ENCODE measurements at places on chromosomes 16 and 17. TPM values are rescaled to one million over a fixed set of nuclear protein-coding genes. Genes with fewer than 3 reads are reported as not detected.

USP36 gene
- 59.0 TPM for total RNA-seq

CTF1 gene
- 1.6 TPM for total RNA-seq

AATK gene
- total RNA-seq: 6.0 TPM

KRT12 gene
- total RNA-seq: not detected

- H3K36me3 ChIP-seq: no peaks in the 10 kb centered on the region
- H3K4me1 ChIP-seq: peaks cover 29% of the 10 kb centered on the region
- no peaks in the 10 kb centered on the region for H3K27me3 ChIP-seq
- H3K4me3 ChIP-seq: no peak overlapping the region
- DNase-seq: no peak
These were observed 78.1 kb upstream of the GNAO1 start for GRCh38 chr16:56113223-56113622.

MT1G gene
- not detected for total RNA-seq

GRCh38 chr16:27776556-27777225 is 226.7 kb downstream of the KATNIP start:
- DNase-seq: no peak
- no peak overlapping the region for H3K27ac ChIP-seq
- H3K36me3 ChIP-seq: no peaks in the 10 kb centered on the region
- H3K4me1 ChIP-seq: peaks cover 16% of the 10 kb centered on the region

OTOP2 gene
- not detected for total RNA-seq

GRCh38 chr16:28326881-28327610 is 34.7 kb downstream of the SBK1 start:
- no peaks in the 10 kb centered on the region for H3K27me3 ChIP-seq
- H3K27ac ChIP-seq: no peak overlapping the region
- peak; percentile 73 for DNase-seq
- H3K4me3 ChIP-seq: peak overlapping the region; percentile 29
- H3K36me3 ChIP-seq: no peaks in the 10 kb centered on the region

- H3K27me3 ChIP-seq: peaks cover 39% of the 10 kb centered on the region
- no peak overlapping the region for H3K4me3 ChIP-seq
- peaks cover 4% of the 10 kb centered on the region for H3K4me1 ChIP-seq
- H3K27ac ChIP-seq: no peak overlapping the region
- H3K36me3 ChIP-seq: no peaks in the 10 kb centered on the region
- DNase-seq: no peak
These were observed 3.4 kb downstream of the ACE start for GRCh38 chr17:63480192-63480784.

- H3K36me3 ChIP-seq: no peaks in the 10 kb centered on the region
- H3K4me3 ChIP-seq: no peak overlapping the region
- peaks cover 74% of the 10 kb centered on the region for H3K27me3 ChIP-seq
- no peak for DNase-seq
- H3K4me1 ChIP-seq: peaks cover 19% of the 10 kb centered on the region
These were observed 3.1 kb downstream of the FOXL1 start for GRCh38 chr16:86581458-86581857.

DNA sequence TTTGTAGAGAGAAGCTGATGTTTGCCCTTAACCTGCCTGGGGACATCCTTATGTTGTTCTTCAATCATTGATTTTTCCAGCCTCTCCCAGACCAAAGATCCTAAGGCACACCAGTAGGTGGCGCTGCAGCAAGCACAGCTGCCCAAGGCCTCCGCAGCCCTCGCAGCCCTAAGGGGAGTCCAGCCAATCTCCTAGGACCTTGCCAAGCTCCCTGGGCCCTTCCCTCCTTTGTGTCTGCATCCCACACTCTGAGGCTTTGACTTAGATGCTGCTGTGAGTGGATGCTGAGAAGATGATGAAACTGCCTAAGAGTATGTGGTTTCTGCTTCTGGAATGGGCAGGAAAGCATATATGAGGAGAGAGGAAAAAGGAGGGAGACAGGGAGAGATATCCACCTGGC is 47.1 kb downstream of the SPACA3 start:
- DNase-seq: peak; percentile 64
- H3K27me3 ChIP-seq: peaks cover 60% of the 10 kb centered on the region
- no peaks in the 10 kb centered on the region for H3K4me1 ChIP-seq
- H3K36me3 ChIP-seq: no peaks in the 10 kb centered on the region
- no peak overlapping the region for H3K4me3 ChIP-seq

- H3K4me3 ChIP-seq: no peak overlapping the region
- H3K4me1 ChIP-seq: no peaks in the 10 kb centered on the region
- H3K27ac ChIP-seq: no peak overlapping the region
- DNase-seq: no peak
These were observed 25.8 kb downstream of the SMPD3 start for GRCh38 chr16:68422396-68422960.

DNA sequence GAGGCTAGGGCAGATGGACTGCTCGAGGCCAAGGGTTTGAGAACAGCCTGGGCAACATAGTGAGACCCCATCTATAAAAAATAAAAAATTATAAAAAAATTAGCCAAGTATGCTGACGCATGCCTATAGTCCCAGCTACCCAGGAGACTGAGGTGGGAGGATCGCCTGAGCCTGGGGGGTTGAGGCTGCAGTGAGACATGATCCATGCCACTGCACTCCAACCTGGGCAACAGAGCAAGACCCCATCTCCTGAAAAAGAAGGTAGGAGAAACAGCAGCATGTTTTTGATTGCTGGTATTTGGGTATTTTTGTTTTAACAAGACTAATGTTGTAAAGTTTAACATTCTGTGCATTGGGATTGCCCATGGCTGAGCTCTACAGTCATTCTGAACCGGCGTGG is 8.9 kb upstream of the DDX19A start:
- H3K4me1 ChIP-seq: peaks cover under 1% of the 10 kb centered on the region
- no peaks in the 10 kb centered on the region for H3K27me3 ChIP-seq
- H3K36me3 ChIP-seq: peaks cover 8% of the 10 kb centered on the region

DNA sequence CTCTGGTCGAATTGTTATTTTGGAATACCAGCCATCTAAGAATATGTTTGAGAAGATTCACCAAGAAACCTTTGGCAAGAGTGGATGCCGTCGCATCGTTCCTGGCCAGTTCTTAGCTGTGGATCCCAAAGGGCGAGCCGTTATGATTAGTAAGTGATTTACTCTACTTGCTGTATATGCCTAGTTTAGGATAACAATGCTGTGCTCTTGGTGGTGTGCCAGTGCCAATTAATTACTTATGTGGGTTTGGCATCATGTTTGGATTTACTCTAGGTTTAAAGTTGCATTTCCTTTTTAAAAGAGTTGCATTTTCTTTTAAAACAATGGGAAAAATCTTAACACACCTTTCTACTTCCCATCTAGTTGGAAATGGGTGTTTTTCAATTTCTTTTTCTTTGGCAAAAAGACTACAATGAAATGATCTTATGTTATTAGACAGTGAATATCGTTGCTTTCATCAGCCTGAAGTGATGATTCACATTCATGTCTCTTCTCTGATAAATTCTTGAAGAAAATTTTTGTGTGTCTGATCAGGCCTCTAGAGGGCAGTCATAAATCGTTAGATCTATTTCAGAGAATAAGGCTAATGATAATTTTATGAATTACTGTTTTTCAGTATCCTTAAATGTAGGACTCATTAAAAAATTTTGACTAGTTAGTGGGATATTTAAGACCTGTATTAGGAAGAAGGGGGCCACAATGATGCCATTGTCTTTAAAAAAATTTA is 5.6 kb downstream of the SF3B3 start:
- no peak overlapping the region for H3K27ac ChIP-seq
- peaks cover 33% of the 10 kb centered on the region for H3K4me1 ChIP-seq
- no peaks in the 10 kb centered on the region for H3K27me3 ChIP-seq
- peaks cover 30% of the 10 kb centered on the region for H3K36me3 ChIP-seq
- H3K4me3 ChIP-seq: peak overlapping the region; percentile 47
- DNase-seq: no peak

GRCh38 chr16:69936252-69936651 is 14.9 kb upstream of the CLEC18A start:
- H3K27me3 ChIP-seq: no peaks in the 10 kb centered on the region
- DNase-seq: no peak
- H3K4me1 ChIP-seq: peaks cover 8% of the 10 kb centered on the region
- no peak overlapping the region for H3K4me3 ChIP-seq
- H3K36me3 ChIP-seq: peaks cover 2% of the 10 kb centered on the region

DNA sequence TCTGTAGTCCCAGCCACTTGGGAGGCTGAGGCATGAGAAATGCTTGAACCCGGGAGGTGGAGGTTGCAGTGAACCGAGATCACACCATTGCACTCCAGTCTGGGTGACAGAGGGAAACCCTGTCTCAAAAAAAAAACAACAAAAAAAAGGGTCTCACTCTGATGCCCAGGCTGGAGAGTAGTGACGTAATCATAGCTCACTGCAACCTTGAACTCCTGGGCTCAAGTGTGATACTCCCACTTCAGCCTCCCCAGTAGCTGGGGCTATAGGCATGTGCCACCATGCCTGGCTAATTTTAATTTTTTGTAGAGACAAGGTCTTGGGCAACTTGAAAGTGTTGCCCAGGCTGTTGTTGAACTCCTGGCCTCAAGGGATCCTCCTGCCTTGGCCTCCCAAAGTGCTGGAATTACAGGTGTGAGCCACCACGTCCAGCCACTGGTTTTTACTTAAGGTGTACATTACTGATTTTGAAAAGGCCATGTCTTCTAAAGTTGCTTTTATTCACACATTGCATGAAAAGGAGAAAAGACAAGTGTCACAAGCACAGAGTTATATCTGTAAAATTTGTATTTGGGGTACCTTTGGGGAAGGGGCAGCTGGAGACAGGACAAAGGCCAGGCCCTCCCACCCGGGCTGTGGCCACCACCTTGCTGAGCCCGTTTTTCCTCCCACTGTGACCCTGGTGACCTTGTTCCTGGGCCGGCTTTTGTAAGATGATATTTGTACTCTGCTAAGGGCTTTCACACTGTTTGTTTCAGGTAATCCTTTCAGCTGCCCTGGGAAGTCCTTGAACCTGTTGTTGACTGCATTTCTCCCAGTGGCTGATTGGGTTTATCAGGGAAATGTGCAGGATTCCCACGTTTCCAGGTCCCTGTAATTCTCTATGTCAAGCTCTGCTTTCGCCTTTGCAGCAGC is 11.5 kb downstream of the GPT2 start:
- DNase-seq: no peak
- no peak overlapping the region for H3K4me3 ChIP-seq
- peaks cover 3% of the 10 kb centered on the region for H3K36me3 ChIP-seq
- peaks cover 15% of the 10 kb centered on the region for H3K4me1 ChIP-seq
- H3K27me3 ChIP-seq: no peaks in the 10 kb centered on the region
- peak overlapping the region; percentile 39 for H3K27ac ChIP-seq

- DNase-seq: no peak
- no peaks in the 10 kb centered on the region for H3K36me3 ChIP-seq
- peaks cover 50% of the 10 kb centered on the region for H3K27me3 ChIP-seq
- H3K27ac ChIP-seq: no peak overlapping the region
- H3K4me3 ChIP-seq: no peak overlapping the region
These were observed 74.1 kb downstream of the ASIC2 start for GRCh38 chr17:33218698-33219601.

- peak overlapping the region; percentile 43 for H3K27ac ChIP-seq
- no peak for DNase-seq
- H3K27me3 ChIP-seq: no peaks in the 10 kb centered on the region
- H3K36me3 ChIP-seq: no peaks in the 10 kb centered on the region
These were observed 117.9 kb upstream of the TNRC6C start for GRCh38 chr17:77840513-77841165.

EFNB3 gene
- 25.3 TPM for total RNA-seq

- peak; percentile 54 for DNase-seq
- H3K36me3 ChIP-seq: no peaks in the 10 kb centered on the region
- H3K27ac ChIP-seq: no peak overlapping the region
These were observed 21.2 kb upstream of the MON1B start for GRCh38 chr16:77169650-77170236.

HOXB7 gene
- 11.4 TPM for total RNA-seq

- no peaks in the 10 kb centered on the region for H3K27me3 ChIP-seq
- H3K27ac ChIP-seq: no peak overlapping the region
- H3K4me1 ChIP-seq: peaks cover 75% of the 10 kb centered on the region
- H3K4me3 ChIP-seq: no peak overlapping the region
- no peak for DNase-seq
- H3K36me3 ChIP-seq: no peaks in the 10 kb centered on the region
These were observed 13.9 kb downstream of the USP7 start for GRCh38 chr16:8949536-8950418.

IL34 gene
- total RNA-seq: 0.16 TPM

TBC1D3K gene
- total RNA-seq: not detected

EPX gene
- not detected for total RNA-seq

DNA sequence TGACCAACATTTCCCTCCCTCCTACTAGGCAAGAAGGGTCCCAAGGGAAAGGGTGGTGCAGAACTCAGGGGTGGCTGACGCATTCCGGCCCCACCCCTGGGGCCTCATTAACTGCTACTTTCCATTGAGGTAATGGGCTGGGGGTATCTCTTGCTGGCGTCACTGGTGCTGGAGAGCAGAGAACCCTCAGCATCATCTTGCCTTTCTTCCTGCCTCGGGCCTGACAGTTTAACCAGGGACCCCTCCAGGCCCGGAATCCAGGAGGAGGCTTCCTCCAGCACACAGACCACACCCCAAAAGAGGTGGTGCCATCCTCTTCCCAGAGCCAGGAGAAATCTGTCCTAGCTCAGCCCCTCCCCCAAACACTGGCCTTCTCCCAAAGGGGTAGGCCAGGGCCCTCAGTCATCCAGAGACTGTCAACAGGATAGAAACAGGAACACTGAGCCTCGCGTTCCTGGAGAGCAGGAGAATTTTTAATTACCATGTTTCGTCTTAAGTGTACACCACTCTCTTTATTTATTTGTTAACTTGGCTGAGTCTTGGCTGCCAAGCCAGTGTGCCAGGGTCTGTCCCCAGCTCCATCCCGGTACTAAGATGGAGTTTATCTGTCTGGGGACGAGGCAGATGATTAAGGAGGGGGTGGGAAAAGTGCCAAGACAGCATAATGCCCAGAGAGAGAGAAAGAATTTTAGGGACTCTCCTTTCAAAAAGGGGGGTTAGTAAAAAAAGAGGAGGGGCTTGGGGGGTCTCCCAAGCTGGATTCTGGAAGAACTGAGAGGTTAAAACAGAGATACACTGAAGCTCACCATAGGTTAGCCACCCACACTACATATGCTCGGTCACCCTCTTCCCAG is 5.1 kb downstream of the ETV4 start:
- no peak for DNase-seq

- peaks cover 43% of the 10 kb centered on the region for H3K27me3 ChIP-seq
- H3K27ac ChIP-seq: peak within 1 kb of the TSS; percentile 99
- peak; percentile 80 for DNase-seq
- peaks cover 57% of the 10 kb centered on the region for H3K4me1 ChIP-seq
These were observed at the start of the genes ACADVL and DLG4 for GRCh38 chr17:7219812-7220592. Gene ACADVL, plus strand, starts transcription at chr17:7219938. Its CDS starts 47 bp downstream, at chr17:7219985. Gene DLG4, minus strand, starts transcription at chr17:7219836.

- no peaks in the 10 kb centered on the region for H3K27me3 ChIP-seq
- H3K4me3 ChIP-seq: no peak overlapping the region
- no peaks in the 10 kb centered on the region for H3K36me3 ChIP-seq
- H3K4me1 ChIP-seq: peaks cover 70% of the 10 kb centered on the region
These were observed 13.5 kb downstream of the ANKRD11 start for GRCh38 chr16:89476811-89477261.

DNA sequence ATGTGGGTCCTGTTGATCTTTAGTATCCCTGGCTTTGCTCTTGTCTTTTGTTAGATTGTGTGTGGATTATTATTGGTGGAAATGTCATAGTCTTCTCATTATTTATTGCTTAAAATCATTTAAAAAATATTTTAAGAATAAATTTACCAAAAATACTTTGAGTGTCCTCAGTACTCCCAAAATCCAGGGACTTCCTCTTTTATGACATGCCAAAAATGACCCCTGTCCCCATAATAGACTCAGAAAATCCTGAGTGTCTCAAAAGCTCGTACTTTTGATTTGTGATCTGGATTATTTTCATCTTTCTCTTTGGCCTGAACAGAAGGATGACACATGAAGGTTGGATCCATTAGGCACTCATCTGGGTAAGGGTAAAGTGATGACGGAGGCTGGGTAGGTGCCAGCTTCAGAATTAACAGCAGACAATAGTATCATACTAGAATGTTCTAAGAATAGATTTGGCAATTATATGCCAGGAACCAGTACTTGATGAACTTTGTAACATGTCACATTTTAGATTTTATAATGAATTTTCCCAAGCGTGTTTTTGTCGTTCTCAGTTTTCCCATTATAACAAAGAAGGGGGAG is 602.2 kb upstream of the CDH8 start:
- no peaks in the 10 kb centered on the region for H3K36me3 ChIP-seq
- H3K4me3 ChIP-seq: no peak overlapping the region
- DNase-seq: no peak
- H3K4me1 ChIP-seq: peaks cover 12% of the 10 kb centered on the region
- H3K27me3 ChIP-seq: no peaks in the 10 kb centered on the region

Data from neural crest cell (in vitro differentiated cells).